Fibroblast of lung (primary cell): ENCODE measurements at places on chromosomes 7 and 10. TPM values are rescaled to one million over a fixed set of nuclear protein-coding genes. Genes with fewer than 3 reads are reported as not detected.

DLG5 gene
- 40.1 and 40.8 TPM in 2 replicates for total RNA-seq

CCL26 gene
- total RNA-seq = 1.2 and 1.3 TPM in 2 replicates

SPDYE2 gene
- total RNA-seq = not detected in 2 replicates

NKX1-2 gene
- total RNA-seq = not detected in 2 replicates

NUTM2E gene
- under 0.01 TPM in 1 of 2 replicates, not detected in the other for total RNA-seq

RPEL1 gene
- 0.17 and 0.26 TPM in 2 replicates for total RNA-seq

INA gene
- under 0.01 and 0.50 TPM in 2 replicates for total RNA-seq

EBLN1 gene
- total RNA-seq = not detected in 2 replicates

CHAT gene
- total RNA-seq = not detected in 2 replicates

SCIN gene
- total RNA-seq = 0.17 TPM in 1 of 2 replicates, not detected in the other

CXCL12 gene
- 526 and 611 TPM in 2 replicates for total RNA-seq

SLC29A4 gene
- total RNA-seq = 5.1 and 6.4 TPM in 2 replicates

WDFY4 gene
- under 0.01 and 0.66 TPM in 2 replicates for total RNA-seq

LOXL4 gene
- total RNA-seq = 52.6 and 73.0 TPM in 2 replicates

GIMAP7 gene
- not detected in 2 replicates for total RNA-seq
